ENCODE measurements at places on chromosomes 3 and 15. TPM values are rescaled to one million over a fixed set of nuclear protein-coding genes. Genes with fewer than 3 reads are reported as not detected.
A peak's percentile ranks its signal among the peaks of the same experiment; 100 is the strongest.

- DNase-seq = no peak
- no peak overlapping the region for H3K27ac ChIP-seq
- no peaks in the 10 kb centered on the region for H3K36me3 ChIP-seq
- no peak overlapping the region for H3K4me3 ChIP-seq
- peaks cover 6% of the 10 kb centered on the region for H3K4me1 ChIP-seq
These were observed 142.7 kb downstream of the FNDC3B start for GRCh38 chr3:172181932-172182586.

- no peak for DNase-seq
- no peaks in the 10 kb centered on the region for H3K4me1 ChIP-seq
- no peaks in the 10 kb centered on the region for H3K27me3 ChIP-seq
- no peak overlapping the region for H3K27ac ChIP-seq
These were observed 207.7 kb upstream of the CFAP20DC start for GRCh38 chr3:59257506-59257905.

The FOXB1 gene
- total RNA-seq = 2.1 TPM

GRCh38 chr15:63349156-63349555, 32.5 kb downstream of the CA12 start:
- H3K27me3 ChIP-seq = no peaks in the 10 kb centered on the region
- H3K36me3 ChIP-seq = no peaks in the 10 kb centered on the region
- H3K4me3 ChIP-seq = no peak overlapping the region
- no peak overlapping the region for H3K27ac ChIP-seq
- H3K4me1 ChIP-seq = no peaks in the 10 kb centered on the region
- no peak for DNase-seq

GRCh38 chr3:125647318-125648014, 52.2 kb upstream of the OSBPL11 start:
- DNase-seq = peak; percentile 45
- H3K36me3 ChIP-seq = no peaks in the 10 kb centered on the region
- no peaks in the 10 kb centered on the region for H3K27me3 ChIP-seq
- H3K27ac ChIP-seq = no peak overlapping the region
- no peaks in the 10 kb centered on the region for H3K4me1 ChIP-seq
- H3K4me3 ChIP-seq = no peak overlapping the region

The NTRK3 gene
- total RNA-seq = 4.6 TPM

GRCh38 chr3:119304201-119304713, 10.1 kb downstream of the ARHGAP31 start:
- no peak overlapping the region for H3K4me3 ChIP-seq
- H3K27ac ChIP-seq = no peak overlapping the region
- H3K27me3 ChIP-seq = no peaks in the 10 kb centered on the region
- peaks cover 10% of the 10 kb centered on the region for H3K4me1 ChIP-seq
- H3K36me3 ChIP-seq = no peaks in the 10 kb centered on the region
- no peak for DNase-seq
